ENCODE measurements at places on chromosomes 13 and 19. TPM values are rescaled to one million over a fixed set of nuclear protein-coding genes. Genes with fewer than 3 reads are reported as not detected.

NDFIP2 gene
- total RNA-seq: 22.3 TPM

CBLC gene
- not detected for total RNA-seq

CYP2S1 gene
- 26.6 TPM for total RNA-seq

IPO5 gene
- 84.5 TPM for total RNA-seq

KCNN4 gene
- 58.7 TPM for total RNA-seq

FOSB gene
- total RNA-seq: 17.2 TPM

TMC4 gene
- total RNA-seq: 1.3 TPM

ZNF99 gene
- not detected for total RNA-seq

DNAJC15 gene
- total RNA-seq: 0.02 TPM
